ENCODE measurements at places on chromosomes 12 and 14. TPM values are rescaled to one million over a fixed set of nuclear protein-coding genes. Genes with fewer than 3 reads are reported as not detected.
A peak's percentile ranks its signal among the peaks of the same experiment; 100 is the strongest.

DNA sequence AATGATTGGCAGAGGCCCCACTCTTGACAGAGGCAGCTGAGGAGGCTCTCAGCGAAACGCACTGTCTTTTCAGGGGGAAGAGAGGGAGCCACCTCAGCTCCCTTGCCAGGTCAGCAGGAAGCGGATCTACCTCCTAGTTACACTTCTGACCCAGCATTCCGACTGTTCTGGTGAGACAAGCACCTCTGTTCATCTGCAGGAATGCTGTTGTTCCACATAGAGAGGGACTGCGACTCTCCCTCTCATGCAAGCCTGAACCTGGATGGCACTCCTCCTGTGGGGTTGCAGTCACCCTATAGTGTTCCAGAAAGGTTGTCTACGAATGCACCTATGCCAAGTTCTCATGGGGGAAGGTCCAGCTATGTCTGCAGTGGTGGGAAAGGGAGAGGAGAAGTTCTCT, 37.1 kb upstream of the AEBP2 start:
- peaks cover 19% of the 10 kb centered on the region for H3K4me1 ChIP-seq
- H3K4me3 ChIP-seq, result no peak overlapping the region
- H3K36me3 ChIP-seq, result no peaks in the 10 kb centered on the region
- H3K27ac ChIP-seq, result no peak overlapping the region
- DNase-seq, result no peak
- no peaks in the 10 kb centered on the region for H3K27me3 ChIP-seq

The MIP gene
- not detected for total RNA-seq

The LBHD2 gene
- not detected for total RNA-seq

- H3K36me3 ChIP-seq, result no peaks in the 10 kb centered on the region
- H3K4me1 ChIP-seq, result no peaks in the 10 kb centered on the region
- H3K27me3 ChIP-seq, result no peaks in the 10 kb centered on the region
- no peak for DNase-seq
- no peak overlapping the region for H3K4me3 ChIP-seq
Measured at GRCh38 chr12:18257251-18257650, 4.1 kb upstream of the PIK3C2G start.

GRCh38 chr14:24013654-24014514, 25.2 kb downstream of the DHRS4L2 start:
- H3K4me1 ChIP-seq, result peaks cover 11% of the 10 kb centered on the region
- H3K27ac ChIP-seq, result no peak overlapping the region
- H3K36me3 ChIP-seq, result no peaks in the 10 kb centered on the region
- no peak overlapping the region for H3K4me3 ChIP-seq
- H3K27me3 ChIP-seq, result no peaks in the 10 kb centered on the region
- peak; percentile 31 for DNase-seq

DNA sequence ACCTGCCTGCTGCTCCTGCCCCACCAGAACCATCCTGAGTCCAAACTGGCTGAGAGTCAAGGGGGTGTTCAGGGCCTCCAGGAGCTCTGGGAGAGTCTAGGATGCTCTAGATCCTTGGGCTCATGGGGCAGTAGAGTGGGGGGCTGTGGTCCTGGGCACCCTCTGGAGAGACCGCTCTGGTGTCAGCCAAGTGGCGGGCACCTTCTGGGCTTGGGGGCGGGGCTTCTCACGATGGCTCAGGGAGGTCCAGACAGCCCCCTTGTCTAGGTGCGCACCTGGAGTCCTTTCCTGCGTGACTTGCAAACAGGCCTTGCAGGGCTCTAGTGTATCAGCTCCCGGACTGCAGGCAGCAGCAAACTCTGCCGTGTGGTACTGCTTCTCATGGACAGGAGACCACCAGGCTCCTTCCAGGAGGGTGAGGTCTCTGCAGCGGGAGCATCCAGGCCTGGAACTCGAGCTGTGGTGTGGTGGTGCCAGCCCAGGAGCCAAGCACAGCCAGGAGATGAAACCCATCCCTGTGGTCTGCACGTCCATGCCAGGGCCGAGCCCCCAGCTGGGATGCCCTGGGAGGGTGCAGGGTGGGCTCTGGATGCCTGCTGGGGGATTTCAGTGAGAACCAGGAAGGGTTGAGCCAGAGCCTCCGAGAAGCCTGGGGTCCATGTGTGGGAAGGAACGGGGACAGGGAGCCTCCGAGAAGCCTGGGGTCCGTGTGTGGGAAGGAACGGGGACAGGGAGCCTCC, 15.0 kb downstream of the PACS2 start:
- H3K27me3 ChIP-seq, result no peaks in the 10 kb centered on the region
- no peak overlapping the region for H3K27ac ChIP-seq
- no peak for DNase-seq

The FAIM2 gene
- total RNA-seq, result not detected

- no peaks in the 10 kb centered on the region for H3K36me3 ChIP-seq
- no peaks in the 10 kb centered on the region for H3K4me1 ChIP-seq
- H3K4me3 ChIP-seq, result no peak overlapping the region
- H3K27ac ChIP-seq, result no peak overlapping the region
- H3K27me3 ChIP-seq, result no peaks in the 10 kb centered on the region
- no peak for DNase-seq
Measured at GRCh38 chr12:79615596-79616560, 74.9 kb downstream of the PAWR start.

The STYK1 gene
- total RNA-seq, result not detected

GRCh38 chr12:132736913-132737312, 24.7 kb downstream of the ANKLE2 start:
- H3K4me1 ChIP-seq, result no peaks in the 10 kb centered on the region
- no peaks in the 10 kb centered on the region for H3K27me3 ChIP-seq
- no peak for DNase-seq
- H3K36me3 ChIP-seq, result peaks cover 82% of the 10 kb centered on the region
- H3K4me3 ChIP-seq, result no peak overlapping the region

GRCh38 chr12:123914726-123915333, 57.8 kb downstream of the CCDC92 start:
- H3K36me3 ChIP-seq, result no peaks in the 10 kb centered on the region
- no peak overlapping the region for H3K27ac ChIP-seq
- H3K4me3 ChIP-seq, result no peak overlapping the region
- H3K27me3 ChIP-seq, result no peaks in the 10 kb centered on the region
- no peaks in the 10 kb centered on the region for H3K4me1 ChIP-seq
- no peak for DNase-seq

DNA sequence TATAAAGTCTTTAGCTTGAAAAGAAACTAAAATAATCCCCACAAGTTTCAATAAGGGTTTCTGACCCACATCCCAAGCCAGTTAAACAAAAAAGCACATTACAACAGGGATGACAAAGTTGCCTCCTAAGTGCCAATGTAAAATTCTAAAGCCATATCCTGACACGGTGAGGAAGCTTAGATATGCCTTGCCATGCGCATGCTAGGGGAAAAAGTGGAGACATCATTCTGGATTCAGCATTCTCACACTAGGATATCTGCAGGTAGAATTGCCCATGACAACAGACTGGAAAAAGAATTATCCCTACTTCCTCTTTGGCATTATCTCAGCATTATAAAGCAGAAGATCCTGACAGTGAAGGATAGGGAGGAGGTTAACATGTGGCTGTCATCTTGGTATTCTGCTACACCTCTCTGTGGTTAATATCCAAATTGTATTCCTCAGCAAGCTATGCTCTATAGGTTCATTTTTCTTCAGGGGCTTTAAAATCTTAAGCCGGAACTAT, 4.9 kb downstream of the DUSP6 start:
- H3K36me3 ChIP-seq, result no peaks in the 10 kb centered on the region
- H3K4me3 ChIP-seq, result no peak overlapping the region
- H3K4me1 ChIP-seq, result peaks cover 44% of the 10 kb centered on the region
- no peak for DNase-seq
- H3K27me3 ChIP-seq, result no peaks in the 10 kb centered on the region

DNA sequence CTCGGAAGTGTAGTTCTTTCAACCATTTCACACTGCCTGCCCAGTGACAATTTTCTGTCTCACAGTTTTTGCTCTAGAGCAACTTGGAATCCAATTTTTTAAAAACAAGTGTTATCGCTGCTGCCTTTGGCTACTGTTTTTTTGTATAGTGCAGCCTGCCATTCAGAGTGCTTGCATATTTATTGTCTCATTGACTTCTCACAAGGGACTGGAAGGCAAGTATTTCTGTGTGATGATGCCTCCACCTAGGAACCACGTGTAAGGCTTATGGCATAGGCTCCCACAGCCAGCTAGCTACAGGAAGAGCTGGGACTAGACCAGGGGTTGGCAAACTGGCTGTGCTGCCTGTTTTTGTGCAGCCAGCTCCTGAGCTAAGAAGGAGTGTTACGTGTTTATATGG, 903 bp downstream of the PARPBP start:
- H3K4me3 ChIP-seq, result peak overlapping the region; percentile 86
- no peak for DNase-seq
- H3K27ac ChIP-seq, result no peak overlapping the region
- H3K36me3 ChIP-seq, result peaks cover 7% of the 10 kb centered on the region
- H3K4me1 ChIP-seq, result peaks cover 17% of the 10 kb centered on the region

- no peaks in the 10 kb centered on the region for H3K27me3 ChIP-seq
- peaks cover 10% of the 10 kb centered on the region for H3K4me1 ChIP-seq
- no peak for DNase-seq
- no peaks in the 10 kb centered on the region for H3K36me3 ChIP-seq
Measured at GRCh38 chr12:116319898-116320621, 42.6 kb upstream of the MED13L start.

The COX8C gene
- total RNA-seq, result not detected

GRCh38 chr12:128467882-128468281, 200.9 kb downstream of the TMEM132C start:
- no peak for DNase-seq
- H3K4me1 ChIP-seq, result no peaks in the 10 kb centered on the region
- H3K27ac ChIP-seq, result no peak overlapping the region
- no peaks in the 10 kb centered on the region for H3K36me3 ChIP-seq

GRCh38 chr12:58435647-58436046, 484.7 kb downstream of the LRIG3 start:
- no peak overlapping the region for H3K27ac ChIP-seq
- no peaks in the 10 kb centered on the region for H3K36me3 ChIP-seq
- no peak for DNase-seq
- H3K4me3 ChIP-seq, result no peak overlapping the region
- no peaks in the 10 kb centered on the region for H3K4me1 ChIP-seq

The KRT82 gene
- not detected for total RNA-seq

- H3K4me1 ChIP-seq, result peaks cover 10% of the 10 kb centered on the region
- DNase-seq, result no peak
- peaks cover 27% of the 10 kb centered on the region for H3K36me3 ChIP-seq
- H3K27ac ChIP-seq, result peak overlapping the region; percentile 95
Measured at GRCh38 chr12:82359115-82359478, 768 bp downstream of the METTL25 start.

Data from CD4-positive, alpha-beta T cell (primary cell).